ENCODE measurements at places on chromosomes 2 and 18.

DNA sequence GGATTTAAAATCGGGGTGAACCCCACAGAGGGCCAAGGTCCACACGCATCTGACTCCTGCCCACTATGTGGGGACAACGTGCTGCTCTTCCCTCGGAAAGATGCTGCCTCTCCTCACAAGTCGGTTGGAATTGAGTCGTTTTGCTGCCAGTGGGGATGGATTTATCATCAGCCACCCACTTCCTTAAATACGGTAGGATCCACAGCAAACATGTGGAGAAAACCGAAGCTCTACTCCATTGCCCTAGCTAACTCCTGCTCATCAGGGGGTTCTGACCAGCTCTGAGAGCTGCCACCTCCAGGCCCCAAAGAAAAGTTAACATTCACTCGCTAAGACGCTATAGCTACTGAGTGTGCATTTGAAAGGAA lies 80.9 kb downstream of the CHRNA1 start:
- DNase-seq, result peak; percentile 73

DNA sequence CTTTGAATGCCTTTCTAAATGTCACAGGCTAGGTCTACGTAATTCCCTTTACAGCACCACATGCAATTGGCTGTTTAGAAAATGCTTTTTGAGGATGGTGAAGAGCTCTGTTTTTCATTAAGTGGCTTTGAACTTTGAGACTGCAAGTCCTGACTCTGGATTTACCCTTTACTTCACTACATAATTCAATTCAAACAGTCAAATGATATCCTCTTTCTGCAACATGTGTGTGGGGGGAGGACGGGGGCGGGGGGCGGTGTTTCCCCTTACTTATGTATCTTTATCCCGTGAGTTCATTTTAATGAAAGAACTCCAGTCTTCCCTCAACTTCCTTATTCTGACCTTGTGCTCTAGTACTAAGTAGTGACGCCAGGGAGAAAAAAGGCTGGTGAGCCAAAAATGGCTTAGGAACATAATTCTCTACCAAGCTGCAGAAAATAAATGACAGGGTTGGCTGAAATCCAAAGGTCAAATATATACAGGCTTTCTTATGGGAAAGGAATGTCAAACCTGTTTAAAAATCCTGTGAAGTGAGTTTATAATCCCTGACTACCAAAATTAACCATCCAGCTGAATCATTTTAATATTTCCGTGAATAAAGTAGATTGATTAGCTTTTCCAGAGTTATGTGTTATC lies 119.6 kb downstream of the SLC8A1 start:
- DNase-seq, result no peak

DNA sequence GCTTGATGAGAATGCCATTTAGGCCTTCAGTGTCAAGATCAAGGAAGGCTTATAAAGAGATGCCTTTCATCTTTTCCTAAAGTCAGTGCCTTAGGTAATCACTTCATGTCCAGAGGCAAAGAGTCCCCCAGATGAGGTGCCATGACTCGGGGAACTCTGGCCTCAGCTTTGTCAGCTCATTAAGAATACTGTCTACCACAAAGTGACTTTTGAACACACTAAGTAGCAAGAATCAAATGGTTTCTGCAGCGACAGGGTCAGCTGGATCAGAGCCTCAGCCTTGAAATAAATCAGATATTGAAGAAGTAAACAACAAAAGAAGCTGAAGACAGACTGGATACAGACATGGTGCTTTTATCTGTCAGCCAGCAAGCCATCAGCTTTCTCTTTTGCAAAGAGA lies 120.1 kb upstream of the SLC39A10 start:
- no peak for DNase-seq

- no peak for DNase-seq
Measured at GRCh38 chr2:226655871-226656270, 143.7 kb downstream of the IRS1 start.

DNA sequence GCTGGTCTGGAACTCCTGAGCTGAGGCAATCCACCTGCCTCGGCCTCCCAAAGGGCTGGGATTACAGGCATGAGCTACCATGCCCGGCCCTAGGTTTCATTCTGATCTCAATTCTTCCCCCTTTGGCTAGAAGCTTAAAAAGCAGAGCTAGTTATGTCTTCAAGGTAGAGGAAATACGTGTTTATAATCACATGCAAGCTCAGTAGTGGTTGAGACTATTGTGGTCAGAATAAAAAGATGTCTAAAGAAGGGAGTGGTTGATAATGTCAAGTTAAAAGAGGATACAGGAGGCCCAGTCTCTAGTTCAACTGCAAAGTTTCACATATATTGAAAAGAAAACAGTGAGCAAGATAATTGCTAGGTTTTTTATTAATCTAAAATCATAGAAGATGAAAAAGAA lies 807.8 kb upstream of the ACVR2A start:
- no peak for DNase-seq

- DNase-seq, result no peak
Measured at GRCh38 chr18:10044054-10044453, 130.2 kb downstream of the VAPA start.

GRCh38 chr2:157572725-157573124 lies 55.9 kb downstream of the ACVR1C start:
- peak; percentile 22 for DNase-seq

DNA sequence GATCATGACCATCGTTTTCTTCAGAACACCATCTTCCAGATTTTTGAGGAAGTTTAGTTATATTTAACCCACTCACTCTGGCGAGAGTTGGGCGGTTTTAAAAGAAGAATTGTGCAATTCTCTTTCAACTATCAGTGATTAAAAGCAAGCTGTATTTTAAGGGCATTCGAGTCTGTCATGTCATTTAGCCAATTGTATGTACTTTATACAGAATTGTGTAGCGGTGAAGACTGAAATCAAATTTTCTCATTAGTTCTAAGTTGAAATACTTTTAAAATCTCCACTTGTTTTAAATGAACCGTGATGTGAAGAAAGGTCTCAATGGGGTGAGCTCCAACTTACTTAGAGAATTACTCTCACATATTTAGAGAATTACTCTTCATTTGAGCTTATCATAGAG lies 214.6 kb upstream of the DTNA start:
- no peak for DNase-seq

GRCh38 chr18:3083766-3084165 lies 70.8 kb upstream of the LPIN2 start:
- no peak for DNase-seq

DNA sequence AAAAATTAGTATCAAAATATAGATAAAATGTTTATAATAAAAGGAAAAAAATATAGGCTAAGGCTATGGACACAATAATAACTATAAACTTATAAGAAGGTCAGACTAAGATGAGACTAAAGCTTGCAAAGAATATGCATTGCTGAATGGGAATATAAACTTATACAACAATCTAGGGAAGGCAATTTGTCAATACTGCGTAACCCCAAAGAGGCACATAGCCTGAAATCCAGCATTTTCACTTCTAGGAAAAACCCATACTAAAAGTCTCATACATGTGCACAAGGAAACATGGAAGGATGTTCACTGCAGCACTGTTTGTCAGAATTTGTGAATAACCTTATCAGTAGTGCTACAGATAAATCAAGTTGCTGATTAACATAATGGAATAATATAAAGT lies 45.5 kb downstream of the FANCL start:
- no peak for DNase-seq

DNA sequence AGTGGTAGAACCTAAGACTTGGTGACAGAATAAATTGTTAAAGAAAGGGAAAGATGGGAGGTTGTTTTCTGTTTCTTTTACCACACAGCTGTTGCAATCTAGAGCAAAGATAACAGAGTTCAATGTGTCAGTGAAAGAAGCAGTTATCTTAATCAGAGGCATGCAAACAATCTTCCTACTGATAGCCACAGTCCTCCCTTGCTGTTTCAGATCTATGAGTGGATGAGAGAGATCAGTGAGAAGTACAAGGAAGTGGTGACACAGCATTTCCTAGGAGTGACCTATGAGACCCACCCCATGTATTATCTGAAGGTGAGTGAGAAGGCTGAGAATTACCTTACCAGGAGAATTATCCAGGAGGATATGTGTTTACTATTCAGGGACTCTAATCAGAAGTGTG lies 15.9 kb downstream of the CPO start:
- no peak for DNase-seq

DNA sequence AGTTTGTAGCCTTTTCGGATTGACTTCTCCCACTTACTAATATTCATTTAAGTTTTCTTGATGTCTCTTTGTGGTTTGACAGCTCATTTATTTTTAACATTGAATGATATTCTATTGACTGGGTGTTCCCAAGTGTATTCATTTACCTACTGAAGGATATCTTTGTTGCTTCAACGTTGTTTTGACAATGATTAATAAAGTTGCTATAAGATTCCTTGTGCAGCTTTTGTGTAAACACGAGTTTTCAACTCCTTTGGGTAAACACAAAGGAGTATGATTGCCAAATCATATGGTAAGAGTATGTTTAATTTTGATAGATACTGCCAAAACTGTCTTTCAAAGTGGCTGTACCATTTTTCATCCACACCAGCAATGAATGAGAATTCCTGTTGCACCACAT lies 1200.9 kb downstream of the DSC3 start:
- no peak for DNase-seq

- DNase-seq, result no peak
Measured at GRCh38 chr2:7940723-7941122, 741.1 kb upstream of the ID2 start.

DNA sequence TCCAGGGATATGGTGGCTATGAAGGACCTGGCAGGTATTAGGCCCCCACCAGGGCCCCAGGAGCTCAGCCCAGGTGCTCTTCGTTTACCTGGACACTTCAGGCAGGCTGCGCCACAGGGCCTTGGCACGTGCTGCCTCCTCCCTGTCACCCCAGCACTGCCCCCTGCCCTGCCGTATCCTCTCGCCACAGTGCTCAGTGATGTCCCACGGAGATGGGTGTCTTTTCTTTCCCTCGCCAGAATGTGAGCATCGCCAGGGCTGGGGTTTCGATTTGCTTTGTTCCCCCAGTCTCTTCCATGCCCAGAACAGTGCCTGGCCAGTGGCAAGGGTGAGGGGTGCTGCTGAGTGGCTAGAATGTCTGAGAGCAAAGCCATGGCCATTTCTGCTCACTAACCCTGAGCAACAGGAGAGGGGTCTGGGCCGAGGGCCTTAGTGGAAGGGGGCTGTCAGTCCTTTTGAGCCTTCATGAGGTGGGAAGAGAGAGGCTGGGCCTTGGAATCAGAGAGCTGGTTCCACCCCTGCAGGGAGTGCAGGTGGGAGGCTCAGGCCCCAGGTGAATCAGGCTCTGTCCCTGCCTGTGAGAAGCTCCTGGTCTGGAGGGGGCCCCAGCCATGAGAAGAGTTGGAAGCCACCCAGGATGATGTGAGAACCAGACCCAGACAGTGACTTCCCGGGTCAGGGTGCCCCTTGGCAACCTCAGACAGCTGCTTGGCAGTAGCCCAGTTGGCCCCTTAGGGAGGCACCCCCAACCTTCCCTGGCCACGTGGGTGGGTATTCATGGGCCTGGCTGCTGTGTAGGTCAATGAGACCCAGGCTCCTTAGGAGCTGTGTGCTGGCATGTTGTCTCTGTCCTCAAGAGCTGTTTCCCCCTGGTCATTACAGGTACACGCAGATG lies 129.9 kb upstream of the HS6ST1 start:
- no peak for DNase-seq

DNA sequence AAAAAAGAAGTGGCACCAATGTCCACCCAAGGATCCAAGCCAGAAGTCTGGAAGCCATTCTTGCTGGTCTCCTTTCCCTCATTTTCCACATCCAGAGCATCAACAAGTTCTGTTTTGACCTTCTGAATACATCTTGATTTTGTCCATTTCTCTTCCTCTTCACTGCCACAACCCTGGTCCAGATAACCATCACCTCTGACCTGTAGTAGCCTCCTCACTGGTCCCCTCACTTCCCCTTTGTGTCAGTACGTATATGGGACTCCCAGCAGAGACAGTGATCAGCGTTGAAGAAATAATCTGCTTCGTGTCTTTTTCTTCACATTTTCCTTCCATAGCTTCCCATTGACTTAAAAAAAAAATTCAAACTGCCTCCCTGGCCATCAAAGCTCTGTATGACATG lies 109.3 kb upstream of the SP5 start:
- no peak for DNase-seq

GRCh38 chr2:143787674-143788073 lies 658.5 kb downstream of the ARHGAP15 start:
- no peak for DNase-seq

DNA sequence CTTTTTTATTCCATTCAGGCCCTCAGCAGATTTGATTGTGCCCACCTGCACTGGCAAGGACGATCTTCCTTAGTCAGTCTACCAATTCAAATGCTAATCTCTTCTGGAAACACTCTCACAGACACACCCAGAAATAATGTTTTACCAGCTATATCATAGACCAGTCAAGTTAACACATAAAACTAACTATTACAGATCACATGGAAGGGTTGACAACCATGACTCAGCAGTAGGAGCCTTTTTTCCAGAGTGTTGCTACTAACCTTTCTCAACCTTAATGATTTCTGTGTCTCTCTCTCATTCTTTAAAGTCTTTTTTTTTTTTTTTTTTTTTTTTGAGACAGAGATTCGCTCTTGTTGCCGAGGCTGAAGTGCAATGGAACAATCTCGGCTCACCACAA lies 143.5 kb upstream of the MSH6 start:
- DNase-seq, result no peak

GRCh38 chr2:53378791-53379190 lies 388.8 kb upstream of the CHAC2 start:
- DNase-seq, result no peak
